Mucosa of gallbladder (tissue), 1 donor: ENCODE measurements at places on chromosomes 4 and X. TPM values are rescaled to one million over a fixed set of nuclear protein-coding genes. Genes with fewer than 3 reads are reported as not detected.

GRCh38 chrX:129679901-129680300 is 25.1 kb upstream of the APLN start:
- no peak for DNase-seq

GRCh38 chr4:145739845-145740244 is 59.9 kb downstream of the C4orf51 start:
- DNase-seq: peak; percentile 81

- no peak for DNase-seq
Observed at GRCh38 chrX:111811831-111812230, 64.2 kb upstream of the TRPC5OS start.

- DNase-seq: no peak
Observed at GRCh38 chr4:123747016-123747415, 350.4 kb downstream of the SPRY1 start.

GRCh38 chrX:15939737-15940136 is 85.1 kb upstream of the AP1S2 start:
- DNase-seq: no peak

DNA sequence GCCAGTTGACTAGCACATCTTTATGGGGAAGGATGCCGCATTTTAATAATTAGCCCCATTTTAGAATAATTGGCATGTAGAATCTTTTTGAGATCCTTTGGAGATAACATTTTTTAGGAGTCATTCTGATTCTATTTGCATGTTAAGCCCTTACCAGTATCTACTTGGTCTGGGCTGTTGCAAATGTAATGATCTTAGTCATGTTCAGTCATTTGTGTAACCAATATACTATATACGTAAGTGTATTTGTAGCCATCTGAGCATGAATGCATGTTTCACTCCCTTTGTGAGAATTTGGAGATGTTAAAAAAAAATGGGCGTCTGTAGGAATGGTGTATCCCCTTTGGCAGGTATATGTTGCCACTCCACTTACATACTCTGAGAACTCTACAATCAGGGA is 119.1 kb downstream of the TEX13A start:
- no peak for DNase-seq

- DNase-seq: no peak
Observed at GRCh38 chr4:22678940-22679854, 13.5 kb upstream of the GBA3 start.

DNA sequence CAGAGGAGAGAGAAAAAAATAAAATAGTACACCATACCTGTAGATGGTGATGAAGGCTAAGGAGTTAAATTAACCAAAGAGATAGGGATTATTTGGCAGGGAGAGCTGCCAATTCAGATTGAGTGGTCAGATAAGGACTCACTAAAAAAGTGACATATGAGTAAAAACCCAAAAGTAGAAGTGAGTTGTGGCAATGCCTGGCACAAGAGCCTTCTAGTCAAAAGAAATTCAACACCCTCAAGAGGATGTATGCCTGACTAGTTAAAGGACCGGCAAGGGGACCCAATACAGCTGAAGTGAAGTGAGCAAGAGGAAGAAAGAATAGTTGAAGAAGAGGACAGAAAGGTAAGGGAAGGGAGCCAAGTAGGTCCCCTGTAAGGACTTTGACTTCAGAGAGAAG is 34.9 kb downstream of the ELF2 start:
- DNase-seq: no peak

GRCh38 chr4:108919226-108919893 is 156.5 kb upstream of the ETNPPL start:
- DNase-seq: no peak

- DNase-seq: no peak
Observed at GRCh38 chr4:25088093-25088952, 57.6 kb upstream of the LGI2 start.

DNA sequence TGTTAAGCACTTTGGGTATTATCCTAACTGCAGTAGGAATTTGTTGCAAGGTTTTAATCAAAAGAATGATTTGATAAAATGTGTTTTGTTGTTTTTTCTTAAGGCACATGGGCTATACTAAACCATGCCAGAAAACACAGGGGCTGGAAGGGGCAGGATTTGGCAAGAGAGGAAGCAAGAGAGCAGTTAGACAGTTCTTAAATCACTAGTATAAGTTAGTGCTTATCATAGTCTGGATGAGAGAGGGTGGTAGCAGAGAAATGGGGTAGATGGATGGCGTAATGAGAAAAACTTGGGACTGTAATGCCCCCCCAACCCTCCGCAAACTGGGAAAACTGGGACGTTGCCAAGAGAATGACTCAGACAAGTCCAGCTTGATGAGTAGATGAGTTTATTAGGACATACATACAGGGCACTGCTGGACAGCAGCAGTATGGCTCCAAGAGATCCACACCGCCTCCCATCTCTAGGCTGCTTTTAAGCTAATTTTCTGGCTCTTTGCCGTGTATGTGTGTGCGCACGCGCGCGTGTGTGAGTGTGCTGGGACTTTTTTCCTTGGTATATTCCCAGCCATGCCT is 151.5 kb downstream of the PDLIM5 start:
- no peak for DNase-seq

- DNase-seq: no peak
Observed at GRCh38 chrX:11397680-11398079, 104.5 kb downstream of the AMELX start.

DNA sequence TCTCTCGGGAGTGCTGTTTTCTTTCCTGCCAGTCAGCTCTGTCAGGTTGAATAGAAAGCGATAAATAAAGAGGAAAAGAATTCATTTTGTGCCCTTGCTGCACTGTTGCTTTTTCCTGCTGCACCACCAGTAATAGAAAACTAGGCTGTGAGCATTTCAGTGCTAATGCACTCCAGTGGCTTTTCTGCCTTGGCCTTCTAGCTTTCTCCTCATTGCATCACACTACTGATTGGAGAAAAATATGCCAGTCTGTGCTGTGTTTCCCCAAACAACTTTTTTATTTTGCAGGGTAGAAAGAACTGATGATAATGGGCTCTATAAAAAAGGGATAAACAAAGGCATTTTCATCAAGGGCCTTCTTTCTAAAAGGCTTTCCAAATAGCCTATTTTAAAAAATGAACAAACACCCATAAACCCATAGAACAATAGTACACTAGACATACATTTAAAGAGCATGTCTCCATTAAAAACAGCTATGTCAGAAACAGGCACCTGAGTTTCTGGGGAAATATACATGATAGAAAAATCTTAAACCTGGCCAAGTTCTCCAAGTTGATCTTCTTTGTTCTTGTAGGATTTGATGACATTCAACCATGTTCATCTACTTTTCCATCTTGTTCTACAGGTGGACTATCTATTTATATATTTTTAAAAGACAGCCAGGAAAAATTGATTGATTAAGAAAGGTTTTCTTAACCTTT is 86.3 kb downstream of the GPRIN3 start:
- no peak for DNase-seq

- no peak for DNase-seq
Observed at GRCh38 chr4:145756244-145756643, 76.3 kb downstream of the C4orf51 start.

- no peak for DNase-seq
Observed at GRCh38 chr4:182809417-182810102, 107.6 kb downstream of the DCTD start.

- DNase-seq: no peak
Observed at GRCh38 chr4:73447671-73448070, 11.7 kb downstream of the AFP start.

DNA sequence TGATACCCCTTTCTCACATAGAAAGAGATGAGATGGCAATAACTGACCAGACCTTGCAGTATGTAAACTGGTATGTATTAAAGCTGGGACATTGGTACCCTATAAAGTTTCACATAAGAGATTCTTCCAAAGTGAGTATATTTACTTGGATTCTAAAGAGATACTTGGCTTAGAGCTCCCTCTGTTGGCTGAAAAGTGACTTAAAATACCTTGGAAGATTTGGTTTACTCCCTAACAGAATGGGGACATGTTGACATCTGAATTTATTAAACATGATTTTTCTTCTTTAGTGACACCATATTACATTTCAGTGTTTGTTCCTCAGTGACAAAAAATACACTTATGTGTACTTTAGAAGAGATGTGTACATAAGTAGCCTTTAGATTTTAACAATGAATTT is 47.9 kb upstream of the RGN start:
- peak; percentile 12 for DNase-seq

GRCh38 chrX:65406532-65406931 is 128.1 kb downstream of the LAS1L start:
- DNase-seq: no peak

- no peak for DNase-seq
Observed at GRCh38 chrX:122422547-122422946, 761.5 kb upstream of the GRIA3 start.

GRCh38 chrX:124421898-124422655 is 75.7 kb downstream of the SH2D1A start:
- no peak for DNase-seq

GRCh38 chrX:19243431-19243830 is 100.3 kb upstream of the PDHA1 start:
- no peak for DNase-seq

GRCh38 chr4:56255820-56256219 is 131.5 kb downstream of the AASDH start:
- DNase-seq: no peak

- DNase-seq: no peak
Observed at GRCh38 chrX:152136312-152136711, 2.1 kb downstream of the MAGEA10 start.

DNA sequence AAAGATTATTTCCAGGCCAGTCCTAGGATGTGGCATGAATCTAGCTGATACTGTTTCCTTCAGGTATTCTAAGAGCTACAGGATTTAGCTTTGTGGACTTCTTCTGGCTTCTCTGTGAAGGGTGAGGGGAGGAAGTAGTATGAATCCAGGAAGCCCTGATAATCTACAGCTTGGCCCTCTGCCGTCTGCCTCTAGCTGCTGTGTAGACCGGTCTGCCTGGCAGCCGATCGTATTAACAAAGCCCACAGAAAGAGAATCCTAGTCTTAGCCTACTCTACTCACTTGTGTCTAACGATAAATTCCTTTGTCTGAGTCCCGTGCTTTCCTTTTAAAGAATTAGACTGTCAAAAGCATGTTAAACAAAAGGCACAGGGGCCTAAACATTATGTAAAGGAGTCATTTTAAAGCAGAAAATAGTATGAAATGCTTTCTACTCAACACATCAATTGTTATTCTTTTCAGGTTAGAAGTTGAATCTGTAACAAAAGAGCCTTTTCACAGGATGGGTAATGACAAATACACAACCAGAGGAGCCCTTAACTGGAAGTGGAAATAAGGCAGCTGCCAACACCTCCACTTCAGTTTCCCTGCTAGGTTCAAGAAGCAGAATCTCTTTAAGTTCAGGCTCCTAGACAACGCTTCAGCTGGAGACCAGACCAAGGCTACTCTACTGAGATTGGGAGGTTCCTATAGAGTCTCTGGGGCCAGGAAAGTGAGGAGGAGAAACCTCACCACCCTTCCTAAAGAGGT is 48.9 kb upstream of the UCP1 start:
- DNase-seq: no peak

DNA sequence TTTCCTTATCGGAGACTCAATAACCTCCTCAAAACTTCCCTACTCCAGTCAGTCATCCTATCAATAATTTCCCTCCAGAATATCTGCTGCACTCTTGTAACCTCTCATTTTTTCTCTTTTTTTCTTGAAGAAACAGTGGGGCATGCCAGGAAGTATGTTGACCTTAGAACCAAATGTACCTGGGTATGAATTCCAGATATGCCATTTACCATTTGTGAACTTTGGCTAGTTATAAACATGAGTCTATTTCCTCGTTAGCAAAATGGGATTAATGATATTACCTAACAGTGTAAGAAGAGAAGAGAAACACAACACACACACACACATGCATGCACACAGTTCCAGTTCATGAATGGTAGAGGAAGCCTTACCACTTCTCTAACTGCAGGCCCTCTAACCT is 578.2 kb downstream of the FAM133A start:
- no peak for DNase-seq

RIBC1 gene
- 2.6 TPM for total RNA-seq

ZNF674 gene
- total RNA-seq: 4.7 TPM

TENM3 gene
- total RNA-seq: 7.8 TPM

NONO gene
- total RNA-seq: 323 TPM

PAGE2 gene
- total RNA-seq: not detected

CXorf51A gene
- not detected for total RNA-seq

SLC35A2 gene
- 50.4 TPM for total RNA-seq

ACOX3 gene
- total RNA-seq: 29.0 TPM

CT55 gene
- total RNA-seq: not detected

ANKRD50 gene
- total RNA-seq: 22.9 TPM

YY2 gene
- total RNA-seq: 1.9 TPM

TNIP2 gene
- total RNA-seq: 42.2 TPM

AKAP14 gene
- not detected for total RNA-seq

HSD17B13 gene
- 0.95 TPM for total RNA-seq
